ENCODE measurements at places on chromosomes 5 and 9.

DNA sequence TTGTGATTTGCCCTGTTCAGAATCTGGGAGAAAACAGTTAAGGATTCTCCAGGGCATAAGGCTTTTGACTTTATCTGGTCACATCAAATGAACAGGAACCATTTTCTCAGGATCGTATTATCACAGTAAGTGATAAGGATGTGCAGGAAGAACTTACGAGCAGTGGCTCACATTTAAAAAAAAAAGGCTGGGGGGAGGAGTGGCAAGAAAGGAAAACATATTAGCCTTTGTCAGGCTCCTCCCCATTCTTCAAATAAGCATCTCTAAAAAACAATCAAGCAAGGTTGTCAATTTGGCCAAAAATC is 234.3 kb upstream of the TMEM161B start:
- DNase-seq, result no peak

DNA sequence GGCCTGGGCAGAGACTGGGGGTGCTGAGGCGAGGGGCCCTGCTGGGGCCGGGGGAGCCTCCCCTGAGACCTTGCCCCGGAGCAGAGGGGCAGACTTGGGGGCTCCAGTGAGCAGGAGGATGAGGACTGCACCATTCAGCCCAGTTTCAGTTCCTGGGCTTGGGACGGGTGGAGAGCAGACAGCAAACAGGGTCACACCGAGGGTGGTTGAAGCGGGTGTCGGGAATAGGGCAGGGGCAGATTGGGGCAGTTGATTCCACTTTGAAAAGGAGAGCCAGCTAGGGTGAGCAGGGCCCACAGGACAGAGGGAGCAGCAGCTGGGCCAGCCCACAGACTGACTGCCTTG is 4.5 kb downstream of the GRK6 start:
- DNase-seq, result no peak

DNA sequence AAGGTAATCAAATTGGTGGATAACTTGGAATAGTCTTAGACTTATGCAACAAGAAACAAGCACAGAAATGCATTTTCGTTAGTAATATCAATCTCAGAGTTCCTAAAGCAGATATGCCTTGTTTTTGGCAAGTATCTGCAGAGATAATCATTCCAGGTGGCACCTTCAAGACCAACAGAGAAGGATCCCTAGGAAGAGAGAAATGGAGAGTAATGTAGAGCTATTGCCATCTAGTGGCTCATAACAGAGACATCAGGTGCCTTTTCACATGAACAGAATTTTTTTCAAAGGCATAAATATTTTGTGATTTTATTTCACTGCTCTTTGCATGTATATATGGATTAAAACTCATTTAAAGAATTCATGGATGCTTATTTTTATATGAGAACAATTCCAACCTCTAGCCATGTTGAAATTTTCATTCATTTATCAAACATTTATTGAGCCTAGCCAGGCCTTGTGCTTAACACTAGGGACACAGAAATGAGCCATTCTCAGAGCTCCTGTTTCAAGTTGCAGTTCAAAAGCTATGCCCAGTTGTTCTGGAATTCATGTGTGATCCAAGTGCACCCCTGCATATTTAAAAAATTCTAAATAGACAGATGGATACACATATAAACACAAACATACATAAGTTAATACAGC is 117.5 kb upstream of the OR13F1 start:
- peak; percentile 58 for DNase-seq

GRCh38 chr5:109451146-109451545 is 41.4 kb upstream of the PJA2 start:
- DNase-seq, result no peak

GRCh38 chr9:91516777-91517176 is 93.1 kb upstream of the NFIL3 start:
- DNase-seq, result no peak

GRCh38 chr9:132293145-132293721 is 61.6 kb downstream of the SETX start:
- no peak for DNase-seq

Measured in LoVo (cell line).